ENCODE measurements at places on chromosomes 1 and 21. TPM values are rescaled to one million over a fixed set of nuclear protein-coding genes. Genes with fewer than 3 reads are reported as not detected.

Gene CYP4A11
- total RNA-seq: not detected

Gene RUSC1
- total RNA-seq: 27.0 TPM

GRCh38 chr1:200279810-200280411, 129.9 kb downstream of the ZNF281 start:
- H3K4me3 ChIP-seq: no peak overlapping the region
- H3K36me3 ChIP-seq: no peaks in the 10 kb centered on the region

- no peaks in the 10 kb centered on the region for H3K27me3 ChIP-seq
- H3K36me3 ChIP-seq: no peaks in the 10 kb centered on the region
- no peak overlapping the region for H3K4me3 ChIP-seq
- H3K4me1 ChIP-seq: no peaks in the 10 kb centered on the region
- no peak for DNase-seq
These were observed 33.4 kb upstream of the XPR1 start for GRCh38 chr1:180598333-180598974.

DNA sequence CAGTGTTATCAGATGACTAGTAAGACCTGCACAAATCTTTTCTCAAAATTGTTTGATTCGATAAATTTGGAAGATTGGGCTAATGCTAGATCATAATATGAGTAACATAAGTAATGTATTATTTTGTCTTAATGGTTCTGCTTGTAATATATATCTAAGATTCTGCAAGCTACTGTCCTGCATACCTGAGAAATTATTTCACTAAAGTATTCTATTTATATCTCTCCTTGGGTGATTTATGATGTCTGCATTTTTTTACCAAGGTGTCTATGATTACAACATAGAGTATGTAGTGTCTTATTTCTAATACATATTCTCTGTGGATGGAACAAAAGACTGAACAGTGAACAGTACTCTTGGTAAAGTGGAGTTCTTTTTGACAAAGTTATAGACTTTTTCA, 166.6 kb downstream of the CLEC20A start:
- H3K36me3 ChIP-seq: no peaks in the 10 kb centered on the region
- peaks cover 9% of the 10 kb centered on the region for H3K4me1 ChIP-seq
- H3K27me3 ChIP-seq: no peaks in the 10 kb centered on the region
- no peak for DNase-seq
- H3K27ac ChIP-seq: no peak overlapping the region

All from upper lobe of right lung (tissue), 1 donor.